ENCODE measurements at places on chromosomes 6 and 20.

DNA sequence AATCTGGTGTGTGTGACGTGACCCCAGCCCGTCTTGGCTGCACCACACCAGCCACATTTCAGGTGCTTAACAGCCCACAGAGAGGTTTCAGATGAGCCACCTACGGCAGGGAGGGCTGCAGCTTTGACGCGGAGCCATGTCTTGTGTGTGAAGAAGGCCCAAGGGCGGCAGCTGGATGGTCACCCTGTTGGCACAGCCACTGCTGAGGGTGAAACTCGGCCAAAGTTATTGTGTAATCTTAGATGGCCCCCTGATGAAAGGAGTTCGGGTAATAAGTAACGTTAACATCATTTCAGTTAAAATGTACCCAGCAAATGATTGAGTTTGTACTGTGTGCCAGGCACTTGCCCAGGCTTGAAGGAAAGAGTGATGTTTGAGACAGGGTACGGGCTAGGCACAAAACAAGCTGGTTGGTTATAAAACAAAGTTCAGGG is 97.2 kb downstream of the SSR1 start:
- DNase-seq, result no peak

- DNase-seq, result no peak
Measured at GRCh38 chr6:169034516-169035167, 219.0 kb downstream of the THBS2 start.

DNA sequence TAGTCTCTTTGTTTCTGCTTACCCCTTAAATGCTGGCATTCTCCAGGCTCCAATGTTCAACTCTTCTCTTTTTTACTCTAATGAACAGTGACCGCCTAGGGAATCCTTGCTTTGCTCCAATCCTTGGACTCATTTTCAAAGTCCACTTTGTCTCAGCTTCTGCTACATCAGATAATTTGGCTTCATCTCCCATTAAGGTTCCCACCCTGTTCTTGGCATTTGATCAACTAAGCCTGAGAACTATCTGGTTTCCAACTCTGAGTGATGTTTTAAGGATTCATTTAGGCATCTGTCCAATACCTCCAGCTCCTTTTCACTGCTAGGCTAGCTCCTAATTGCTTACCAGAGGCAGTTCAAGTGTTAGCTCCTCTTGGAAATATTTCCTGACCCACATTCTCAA is 64.9 kb downstream of the ME1 start:
- DNase-seq, result no peak

- peak; percentile 50 for DNase-seq
Measured at GRCh38 chr6:109187399-109188114, 92.2 kb downstream of the CEP57L1 start.

GRCh38 chr20:32975698-32976674 is 28.2 kb downstream of the SUN5 start:
- no peak for DNase-seq

GRCh38 chr6:157222201-157222981 is 100.9 kb downstream of the TMEM242 start:
- DNase-seq, result no peak

DNA sequence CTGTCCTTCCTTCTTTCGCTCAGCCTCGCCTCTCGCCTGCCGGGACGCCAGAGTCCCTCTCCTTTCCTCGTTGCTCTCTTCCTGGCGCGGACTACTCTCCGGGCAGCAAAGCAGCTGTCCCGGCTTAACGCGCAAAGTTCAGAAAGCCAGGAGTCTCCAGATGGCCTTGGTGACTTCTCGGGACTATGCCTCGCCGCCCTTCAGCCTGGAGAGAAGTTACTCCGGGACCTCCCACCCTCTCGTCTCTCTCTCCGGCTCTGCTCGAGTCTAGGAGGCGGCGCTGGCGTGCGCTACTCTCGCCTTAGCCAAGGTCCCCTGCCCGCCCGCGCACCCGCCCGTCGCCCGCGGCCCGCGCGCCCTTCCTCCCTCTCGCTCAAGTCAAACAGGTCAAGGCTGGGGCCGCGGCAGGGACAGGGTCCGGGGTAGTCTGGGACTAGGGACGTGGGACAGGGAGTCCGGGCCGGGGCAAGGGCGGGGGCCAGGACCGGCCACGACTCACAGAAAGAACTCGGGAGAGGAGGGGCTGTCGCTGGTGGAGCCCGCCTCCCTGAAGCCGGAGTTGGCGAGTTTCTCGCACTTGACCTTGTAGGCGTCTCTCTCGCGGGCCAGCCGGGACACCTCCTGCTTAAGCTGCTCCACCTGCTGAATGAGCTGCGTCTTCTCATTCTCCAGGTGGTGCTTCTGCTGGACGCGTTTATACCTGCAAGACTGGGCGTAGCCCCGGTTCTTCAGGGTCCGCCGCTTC is 1.5 kb downstream of the MAFB start:
- no peak for DNase-seq

- no peak for DNase-seq
Measured at GRCh38 chr6:135135835-135136234, 45.3 kb upstream of the MYB start.

- DNase-seq, result no peak
Measured at GRCh38 chr20:24577271-24577909, 108.0 kb downstream of the SYNDIG1 start.

GRCh38 chr6:91288741-91289140 is 701.9 kb upstream of the MAP3K7 start:
- no peak for DNase-seq

DNA sequence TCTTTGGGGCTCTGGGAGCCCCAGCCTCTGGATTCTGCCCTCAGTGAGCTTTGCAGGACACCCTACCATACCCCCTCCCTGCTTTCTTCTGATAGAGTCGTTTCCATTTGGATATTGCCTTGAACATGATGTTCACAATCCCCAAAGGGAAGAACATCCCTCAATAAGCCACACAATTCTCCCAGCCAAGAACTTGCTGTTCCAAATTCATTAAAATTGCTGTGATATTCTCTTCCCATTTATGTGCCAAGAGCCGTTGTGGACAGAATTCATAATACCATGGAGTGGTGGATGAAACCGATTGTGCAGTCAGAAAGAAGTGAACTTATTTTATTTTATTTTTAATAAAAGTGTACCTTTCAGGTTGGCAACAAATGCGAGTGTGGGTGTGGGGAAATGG is 95.8 kb downstream of the DHX35 start:
- DNase-seq, result no peak

DNA sequence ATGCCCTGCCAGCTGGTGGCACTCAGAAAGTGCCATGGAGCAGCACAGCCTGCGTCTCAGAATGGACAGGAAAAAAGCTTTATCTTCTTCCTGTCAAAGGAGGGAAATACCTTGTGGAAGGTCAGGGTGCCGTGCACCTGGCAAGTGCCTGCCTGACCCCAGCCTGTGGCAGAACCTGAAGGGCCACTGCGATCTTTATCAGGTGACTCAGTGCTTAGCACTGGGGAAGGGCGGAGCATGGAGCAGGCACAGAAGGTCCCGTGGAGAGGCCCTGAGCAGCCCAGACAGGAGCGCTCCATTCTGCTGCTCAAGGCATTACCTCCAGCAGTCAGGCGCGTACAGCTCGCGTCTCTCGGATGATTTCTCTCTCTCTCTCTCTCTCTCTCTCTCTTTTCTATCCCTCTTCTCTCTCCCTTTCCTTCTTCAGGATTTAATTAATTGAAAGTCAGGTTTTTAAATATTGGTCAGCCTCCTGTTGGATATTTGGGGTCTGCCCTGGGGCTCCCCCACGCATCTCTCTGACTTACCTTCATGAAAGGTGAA is 31.7 kb downstream of the FOXC1 start:
- no peak for DNase-seq

DNA sequence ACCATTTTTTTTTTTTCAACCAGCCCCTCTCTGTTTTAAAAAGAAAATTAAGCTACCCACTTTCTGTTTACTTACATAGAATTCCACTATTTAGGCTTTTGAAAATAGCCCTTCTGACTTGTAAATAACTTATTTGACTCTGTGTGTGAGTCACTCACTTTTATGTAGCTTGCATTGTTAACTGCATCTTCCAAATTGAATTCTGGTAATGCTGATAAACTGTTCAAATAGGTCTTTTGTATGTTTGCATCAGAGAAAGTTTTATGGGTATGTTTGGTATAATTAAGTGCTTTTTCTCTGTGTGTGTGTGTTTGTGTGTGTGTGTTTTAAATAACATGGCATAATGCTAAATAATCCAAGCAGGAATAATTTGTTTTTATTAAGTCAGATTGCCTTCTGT is 360.1 kb downstream of the PLCB1 start:
- DNase-seq, result no peak

GRCh38 chr6:92160226-92160625 is 1259.1 kb downstream of the EPHA7 start:
- DNase-seq, result no peak

- no peak for DNase-seq
Measured at GRCh38 chr20:7493311-7493710, 446.9 kb downstream of the HAO1 start.

DNA sequence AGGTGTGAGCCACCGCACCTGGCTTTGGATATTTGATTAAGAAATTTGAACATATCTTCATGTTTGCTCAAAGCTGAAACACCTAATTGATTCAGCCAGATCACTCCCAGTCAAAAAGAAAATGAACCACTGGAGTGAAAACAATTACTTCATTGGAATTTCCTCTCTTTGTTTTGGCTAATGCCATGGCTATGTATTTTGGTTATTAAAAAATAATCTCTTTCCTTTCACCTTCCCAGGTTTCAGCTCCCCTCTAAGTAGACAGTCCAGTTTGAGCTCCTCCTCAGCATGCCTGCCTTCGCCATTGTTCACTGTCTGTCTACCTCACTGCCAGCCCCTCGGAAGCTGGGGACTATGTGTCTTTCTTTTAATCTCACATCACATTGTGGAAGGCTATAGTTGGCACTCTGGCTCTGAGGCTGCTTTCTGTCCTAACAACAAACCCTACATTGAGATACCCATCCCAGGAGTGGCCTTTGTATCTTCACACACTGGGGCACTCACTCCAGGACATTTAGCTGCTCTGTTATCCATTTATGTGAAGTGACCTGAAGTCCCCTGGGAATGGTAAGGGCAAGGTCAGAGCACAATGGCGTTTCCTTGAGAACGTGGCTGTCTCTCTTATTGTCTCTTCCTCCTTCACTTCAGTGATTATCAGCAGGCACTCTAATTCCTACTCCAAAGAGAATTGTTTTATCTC is 764.0 kb upstream of the CITED2 start:
- DNase-seq, result no peak

GRCh38 chr6:87543696-87544473 is 45.9 kb downstream of the RARS2 start:
- no peak for DNase-seq

- DNase-seq, result no peak
Measured at GRCh38 chr6:142893088-142893487, 51.9 kb downstream of the HIVEP2 start.

- DNase-seq, result no peak
Measured at GRCh38 chr20:12318043-12318442, 400.4 kb downstream of the BTBD3 start.

DNA sequence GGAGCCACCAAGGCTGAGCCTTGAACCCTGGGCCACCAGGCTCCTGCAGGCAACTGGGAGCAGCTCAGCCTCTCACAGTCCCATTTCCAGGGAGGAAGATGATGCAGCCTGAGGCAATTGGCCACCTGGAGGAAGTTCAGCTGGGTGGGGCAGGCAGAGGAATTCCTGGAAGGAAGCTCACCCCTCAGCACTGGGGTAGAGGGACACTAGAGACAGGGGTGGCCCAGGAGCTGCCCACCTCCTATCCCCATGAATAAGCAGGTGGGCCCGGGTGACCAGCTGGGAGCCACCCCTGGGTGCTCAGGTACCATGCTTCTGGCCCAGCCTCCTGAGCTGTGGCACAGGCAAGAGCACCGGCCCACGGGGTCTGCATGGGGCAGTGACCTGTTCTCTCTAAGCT is 3.6 kb upstream of the HSPA12B start:
- DNase-seq, result no peak

- no peak for DNase-seq
Measured at GRCh38 chr20:56171087-56172012, 77.2 kb upstream of the MC3R start.

GRCh38 chr20:37315021-37315451 is 25.6 kb downstream of the MANBAL start:
- no peak for DNase-seq

- DNase-seq, result peak; percentile 74
Measured at GRCh38 chr6:34236443-34237315, at the start of gene HMGA1. Gene HMGA1, plus strand, starts transcription at chr6:34236873. Its CDS starts 3,908 bp downstream, at chr6:34240781.

DNA sequence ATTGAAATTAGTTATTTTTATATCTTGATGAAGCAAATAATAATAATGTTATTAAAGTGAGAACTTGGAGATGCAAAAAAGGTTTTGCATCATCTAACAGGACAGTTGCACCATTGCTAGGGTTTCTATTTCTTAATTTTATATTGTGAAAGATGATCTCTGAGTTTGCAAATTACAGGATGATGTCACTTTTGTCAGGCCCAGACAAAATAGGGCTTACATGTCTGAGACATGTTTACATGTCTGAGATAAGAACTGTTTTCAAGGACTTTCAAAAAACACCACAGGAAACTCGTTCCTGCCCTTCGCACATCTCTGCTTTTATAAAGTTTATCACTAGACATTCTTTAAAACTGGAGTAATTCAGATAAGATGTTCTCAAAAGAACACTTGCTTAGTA is 1075.8 kb upstream of the MANEA start:
- DNase-seq, result no peak

GRCh38 chr6:1516742-1517520 is 92.8 kb upstream of the FOXC1 start:
- no peak for DNase-seq

GRCh38 chr6:26379292-26379691 is 3.6 kb upstream of the BTN2A2 start:
- DNase-seq, result no peak

DNA sequence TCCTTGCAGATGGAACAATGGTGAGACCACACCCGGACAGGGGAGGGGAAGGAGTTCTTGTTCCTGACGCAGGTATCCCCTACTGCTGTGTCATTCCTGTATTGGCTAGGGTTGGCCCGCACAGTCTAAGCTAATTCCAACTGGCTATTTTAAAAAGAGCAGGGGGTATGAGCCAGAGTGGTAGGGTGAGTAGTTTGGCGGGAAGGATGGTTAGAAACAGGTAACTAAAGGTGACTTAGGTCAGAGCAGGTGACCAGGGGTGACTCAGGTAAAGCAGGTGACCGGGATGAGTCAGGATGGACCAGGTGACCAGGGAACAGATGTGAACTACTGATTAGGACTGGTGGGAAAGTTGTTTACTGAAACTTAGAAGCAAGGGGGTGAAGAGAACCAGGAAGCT is 58.0 kb downstream of the ZNF292 start:
- no peak for DNase-seq

DNA sequence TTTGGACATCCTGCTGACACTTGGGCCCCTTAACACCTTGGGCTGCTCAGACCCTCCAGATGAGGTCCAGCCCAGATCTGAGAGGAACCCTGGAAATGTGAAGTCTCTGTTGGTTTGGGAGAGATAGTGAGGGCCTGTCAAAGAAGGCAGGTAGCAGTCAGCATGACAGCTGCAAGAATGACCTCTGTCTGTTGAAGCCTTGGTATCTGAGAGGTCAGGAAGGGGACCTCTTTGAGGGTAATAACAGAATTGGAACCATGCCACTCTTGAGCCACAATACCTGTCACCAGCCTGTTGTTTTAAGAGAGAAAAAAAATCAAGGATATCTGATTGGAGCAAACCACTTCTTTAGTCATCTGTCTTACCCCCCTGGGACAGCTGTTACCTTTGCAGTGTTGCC is 4.2 kb downstream of the SYS1 start:
- no peak for DNase-seq

Data from activated CD8-positive, alpha-beta memory T cell treated with anti-CD3 and anti-CD28 coated beads for 1 hour (primary cell).